ENCODE measurements at places on chromosomes 7 and 10.

GRCh38 chr10:71968553-71969474, 4.6 kb downstream of the CHST3 start:
- no peak for DNase-seq

DNA sequence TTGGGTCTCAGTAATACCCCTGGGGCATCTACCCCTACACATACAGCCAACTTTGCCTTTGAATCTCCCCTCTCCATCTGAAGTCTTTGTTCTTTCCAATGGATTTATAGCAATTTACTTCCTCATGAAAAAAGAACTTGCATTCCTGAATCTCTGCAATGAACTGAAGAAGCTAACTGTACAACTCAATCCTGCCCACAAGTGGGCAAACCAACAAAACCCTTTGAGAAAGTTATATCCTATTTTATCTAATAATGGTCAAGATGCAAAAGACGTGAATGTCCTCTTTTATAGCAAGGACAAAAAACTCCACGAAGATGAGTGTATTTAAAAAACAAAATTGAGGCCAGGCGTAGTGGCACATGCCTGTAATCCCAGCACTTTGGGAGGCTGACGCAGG, 991.3 kb downstream of the LRMDA start:
- DNase-seq, result no peak

DNA sequence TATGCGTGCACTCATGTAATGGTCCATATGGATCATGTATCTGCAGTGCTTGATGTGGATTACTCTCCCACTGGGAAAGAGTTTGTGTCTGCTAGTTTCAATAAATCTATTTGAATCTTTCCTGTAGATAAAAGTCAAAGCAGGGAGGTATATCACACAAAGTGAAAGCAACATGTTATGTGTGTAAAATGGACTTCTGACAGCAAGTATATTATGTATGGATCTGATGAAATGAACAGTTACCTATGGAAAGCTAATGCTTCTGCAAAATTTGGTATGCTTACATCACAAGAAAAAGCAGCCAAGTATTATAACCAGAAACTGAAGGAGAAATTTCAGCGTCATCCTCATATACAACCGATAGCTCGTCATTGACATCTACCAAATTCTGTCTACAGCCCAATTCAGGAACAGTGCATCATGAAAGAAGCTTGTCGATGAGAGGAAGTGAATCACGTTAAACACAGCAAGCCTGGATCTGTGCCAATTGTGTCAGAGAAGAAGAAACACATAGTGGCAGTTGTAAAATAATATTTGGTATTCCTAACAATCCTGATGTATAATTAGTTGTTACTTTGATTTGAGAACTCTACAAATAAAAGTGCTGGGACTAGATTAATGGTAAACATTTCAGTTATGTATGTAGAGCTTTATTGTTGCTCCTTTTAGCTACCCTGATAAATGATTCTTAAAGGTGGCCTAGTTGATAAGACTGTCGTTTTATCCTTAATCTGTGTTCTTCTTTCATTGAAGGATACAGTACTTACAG, 14.2 kb upstream of the SYPL1 start:
- peak; percentile 49 for DNase-seq

DNA sequence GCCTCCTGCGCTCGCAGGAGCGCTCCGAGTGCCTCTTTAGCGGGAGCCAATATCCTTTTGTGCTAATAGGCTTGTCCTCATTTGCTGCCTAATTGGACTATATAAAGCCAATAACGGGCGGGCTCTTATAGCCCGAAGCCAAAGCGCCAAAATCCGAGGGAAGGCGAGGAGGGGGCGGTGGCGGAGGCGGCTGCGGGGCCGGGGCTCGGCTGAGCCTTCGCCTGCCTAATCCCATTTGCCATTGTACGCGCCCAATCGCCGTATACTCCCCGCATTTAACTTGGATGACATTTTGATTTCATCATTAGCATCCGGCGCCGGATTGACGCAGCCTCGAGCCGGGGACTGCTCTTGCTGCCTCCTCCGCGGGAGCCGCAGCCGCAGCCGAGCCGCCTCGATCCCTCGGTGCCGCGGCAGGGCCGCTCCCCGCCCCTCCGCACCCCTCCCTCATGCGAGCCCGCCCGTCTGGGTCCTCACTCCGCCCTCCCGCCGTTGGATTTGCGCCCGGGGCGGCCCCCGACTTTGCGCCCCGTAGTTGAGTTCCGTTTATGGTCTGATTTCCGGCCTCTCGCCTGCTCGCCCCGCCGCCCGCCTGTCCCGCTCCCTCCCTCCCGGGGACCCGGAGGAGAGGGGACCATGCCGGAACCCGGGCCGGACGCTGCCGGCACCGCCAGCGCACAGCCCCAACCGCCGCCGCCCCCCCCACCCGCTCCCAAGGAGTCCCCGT, at the start of gene HMX3:
TSS of gene HMX3 (plus strand) at position 556 of the 727 bp plus-strand sequence. CDS start at position 637, 81 bp downstream.
- no peak for DNase-seq

GRCh38 chr7:77205706-77206105, 6.1 kb upstream of the FGL2 start:
- DNase-seq, result no peak

DNA sequence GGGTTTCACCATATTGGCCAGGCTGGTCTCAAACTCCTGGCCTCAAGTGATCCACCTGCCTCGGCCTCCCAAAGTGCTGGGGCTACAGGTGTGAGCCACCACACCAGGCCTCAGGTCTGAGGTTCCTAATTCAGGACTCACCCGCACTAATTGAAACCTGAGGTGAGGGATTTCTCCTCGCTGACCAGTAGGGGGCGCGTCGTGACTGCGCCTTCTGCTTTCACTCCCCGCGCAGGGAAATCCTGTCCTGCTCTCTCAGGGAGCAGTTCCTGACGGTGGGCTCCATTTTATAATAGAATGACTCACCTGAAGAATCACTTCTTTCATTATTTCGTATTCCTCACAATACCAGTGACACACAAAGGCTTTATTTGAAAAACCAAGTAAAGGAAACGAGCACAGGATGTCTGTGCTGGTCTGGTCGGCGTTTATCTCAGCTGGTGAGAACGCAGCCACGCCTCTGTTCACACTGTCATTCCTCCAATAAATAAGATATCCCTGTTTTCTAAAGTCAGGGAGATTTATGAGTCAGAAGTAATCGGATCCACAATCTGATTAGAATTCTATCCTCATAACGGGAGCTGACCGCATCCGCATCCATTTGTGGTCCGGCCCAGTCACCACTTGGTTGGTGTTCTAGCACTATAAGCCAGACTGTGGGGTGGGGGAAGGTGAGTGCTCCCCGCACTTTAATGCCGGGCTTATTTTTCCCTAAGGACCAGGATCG, 35.4 kb downstream of the BAG3 start:
- DNase-seq, result peak; percentile 86

GRCh38 chr7:20374399-20374798, 43.7 kb downstream of the ITGB8 start:
- no peak for DNase-seq

- DNase-seq, result no peak
These were observed 6.3 kb downstream of the VPS26A start for GRCh38 chr10:69130251-69130650.

DNA sequence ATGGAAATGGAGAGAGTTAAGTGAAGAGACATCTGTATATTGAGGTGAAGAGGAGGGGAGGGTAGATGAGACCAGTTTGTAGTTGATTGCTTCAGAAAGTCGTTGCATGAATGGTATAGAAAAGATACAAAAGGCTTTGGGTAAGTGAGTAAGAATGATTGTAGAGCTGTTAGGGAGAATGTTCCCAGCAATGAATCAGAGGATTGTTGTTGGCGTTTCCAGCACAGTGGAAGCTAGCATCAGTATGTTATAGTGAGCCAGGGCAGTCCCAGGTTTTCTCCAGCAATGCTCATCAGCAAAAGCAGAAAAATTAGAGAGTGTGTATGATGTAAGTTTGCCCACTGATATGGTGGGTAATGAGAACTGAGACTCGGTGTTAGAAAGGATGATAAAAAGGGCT, 15.4 kb upstream of the CDK6 start:
- DNase-seq, result no peak

DNA sequence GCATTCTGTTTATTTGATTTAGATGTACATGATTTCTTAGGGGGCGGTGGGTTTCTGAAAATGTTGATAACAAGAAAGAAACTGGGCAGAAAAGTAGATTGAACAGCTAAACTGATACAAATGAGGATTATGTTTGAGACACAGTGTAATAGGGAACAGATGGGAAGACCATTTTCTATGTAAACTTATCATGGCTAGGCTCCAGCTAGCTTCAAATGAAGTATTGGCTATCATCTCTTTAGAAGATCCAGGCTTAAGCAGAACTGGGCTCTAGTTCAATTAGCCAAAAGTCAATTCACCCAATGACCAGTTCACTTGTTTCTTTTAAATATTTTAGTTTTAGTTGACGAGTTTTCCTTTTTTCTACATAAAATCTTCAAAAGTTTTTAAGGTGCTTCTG, 639.5 kb downstream of the ANKRD7 start:
- no peak for DNase-seq

DNA sequence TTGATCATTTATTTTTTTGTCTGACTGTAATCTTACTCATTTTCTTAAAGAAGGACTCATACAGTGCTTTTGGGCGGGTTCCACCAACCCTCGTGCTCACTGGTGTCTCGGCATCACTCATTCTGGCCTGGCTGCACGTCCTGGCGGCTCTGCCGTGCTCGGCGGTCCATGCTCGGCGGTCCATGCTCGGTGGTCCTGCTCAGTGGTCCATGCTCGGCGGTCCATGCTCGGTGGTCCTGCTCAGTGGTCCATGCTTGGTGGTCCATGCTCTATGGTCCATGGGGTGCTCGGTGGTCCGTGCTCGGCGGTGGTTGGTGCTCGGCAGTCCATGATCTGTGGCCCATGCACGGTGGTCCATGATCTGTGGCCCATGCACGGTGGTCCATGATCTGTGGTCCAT, 72.5 kb downstream of the WDR37 start:
- no peak for DNase-seq

GRCh38 chr7:23594879-23595604, 2.1 kb upstream of the CCDC126 start:
- peak; percentile 17 for DNase-seq

DNA sequence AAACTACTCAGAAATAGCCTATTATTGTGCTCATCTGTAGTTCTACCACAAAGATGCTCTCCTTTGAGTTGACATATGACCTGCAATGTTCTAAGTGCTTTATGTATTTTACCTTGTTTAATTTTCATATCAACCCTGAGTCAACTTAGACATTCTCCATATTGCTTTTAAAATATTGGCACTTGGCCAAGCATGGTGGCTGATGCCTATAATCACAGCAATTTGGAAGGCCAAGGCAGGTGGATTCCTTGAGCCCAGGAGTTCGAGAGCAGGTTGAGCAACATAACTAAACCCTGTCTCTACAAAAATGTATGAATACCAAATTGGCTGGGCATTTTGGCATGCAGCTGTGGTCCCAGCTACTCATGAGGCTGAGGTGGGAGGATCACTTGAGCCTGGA, 50.6 kb downstream of the PRKG1 start:
- no peak for DNase-seq

GRCh38 chr7:15376600-15376999, 185.2 kb downstream of the AGMO start:
- DNase-seq, result no peak

GRCh38 chr7:127862525-127862924, 168.7 kb downstream of the LRRC4 start:
- DNase-seq, result no peak

GRCh38 chr10:130932326-130933007, 379.1 kb downstream of the TCERG1L start:
- DNase-seq, result no peak

DNA sequence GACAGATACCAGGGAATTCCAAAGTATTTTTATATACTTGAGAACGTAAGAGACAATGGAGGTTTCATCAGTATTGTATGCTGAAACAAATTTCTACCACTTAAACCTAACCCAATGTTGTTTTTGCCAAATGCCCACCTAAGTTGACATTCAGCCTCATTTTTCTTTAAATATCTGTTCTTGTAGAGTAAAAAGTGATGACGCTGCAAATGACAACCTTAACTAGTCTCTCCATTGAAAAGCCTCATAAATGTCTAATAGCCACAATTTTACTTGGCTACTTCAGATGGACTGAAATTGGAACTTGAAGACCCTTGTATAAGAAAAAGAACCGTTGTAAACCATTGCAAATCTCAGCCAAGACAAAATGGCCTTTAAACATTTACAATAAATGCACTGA, 176.9 kb downstream of the CRPPA start:
- no peak for DNase-seq

All from activated CD4-positive, alpha-beta T cell treated with anti-CD3 and anti-CD28 coated beads for 24 hours (primary cell).